ENCODE measurements at places on chromosomes 16 and 17.

DNA sequence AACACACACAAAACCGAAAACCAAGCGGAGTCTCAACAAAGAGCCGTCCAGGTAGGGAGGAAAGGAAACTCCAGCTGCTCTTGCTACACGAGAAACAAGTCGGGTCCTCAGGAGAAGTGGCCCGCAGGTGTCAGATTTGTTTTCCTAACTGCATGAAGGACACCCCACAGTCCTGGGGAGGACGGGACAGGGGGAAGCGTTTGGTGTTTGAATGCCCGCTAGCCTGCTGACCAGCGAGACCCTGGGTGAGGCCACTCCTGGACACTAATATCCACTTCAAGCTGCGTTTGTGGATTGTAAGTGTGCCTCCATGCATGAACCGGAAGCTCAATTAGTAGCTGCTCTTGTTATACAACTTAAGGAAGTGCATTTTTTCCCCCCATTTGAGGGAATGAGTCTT is 299.5 kb downstream of the MAF start:
- peak; percentile 36 for DNase-seq

- DNase-seq = no peak
Measured at GRCh38 chr17:44132275-44132821, 8.9 kb upstream of the HDAC5 start.

DNA sequence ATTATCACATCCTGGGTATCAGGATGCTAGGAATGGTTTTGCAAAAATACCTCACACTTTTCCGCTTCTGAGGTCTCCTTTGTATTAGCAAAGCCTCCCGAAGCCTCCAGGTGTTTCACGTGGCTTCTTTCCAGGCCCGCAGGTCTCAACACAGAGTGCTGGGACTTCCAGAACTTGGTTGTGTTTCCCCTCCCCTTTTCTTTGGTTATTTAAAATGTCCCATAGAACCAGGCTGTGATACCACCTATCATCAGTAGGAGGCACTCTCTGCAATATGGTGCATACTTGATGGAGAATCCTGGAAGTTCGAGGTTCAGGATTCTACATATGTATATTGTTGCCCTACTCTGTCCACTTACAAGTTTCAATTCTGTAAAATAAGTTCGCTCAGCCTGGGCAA is 28.8 kb downstream of the ATP2C2 start:
- DNase-seq = no peak

GRCh38 chr17:32215696-32216095 is 49.9 kb upstream of the RHBDL3 start:
- no peak for DNase-seq

GRCh38 chr17:15965528-15965927 is 20.6 kb downstream of the ADORA2B start:
- DNase-seq = no peak

All from DMS79 treated with DMSO at 0.1 percent for 48 hours (cell line).